ENCODE measurements at places on chromosomes 7 and 10.
A peak's percentile ranks its signal among the peaks of the same experiment; 100 is the strongest.

- no peak for DNase-seq
Measured at GRCh38 chr7:16463949-16464715, 1.4 kb downstream of the SOSTDC1 start.

GRCh38 chr7:131131746-131132431 is 195.8 kb upstream of the MKLN1 start:
- no peak for DNase-seq

DNA sequence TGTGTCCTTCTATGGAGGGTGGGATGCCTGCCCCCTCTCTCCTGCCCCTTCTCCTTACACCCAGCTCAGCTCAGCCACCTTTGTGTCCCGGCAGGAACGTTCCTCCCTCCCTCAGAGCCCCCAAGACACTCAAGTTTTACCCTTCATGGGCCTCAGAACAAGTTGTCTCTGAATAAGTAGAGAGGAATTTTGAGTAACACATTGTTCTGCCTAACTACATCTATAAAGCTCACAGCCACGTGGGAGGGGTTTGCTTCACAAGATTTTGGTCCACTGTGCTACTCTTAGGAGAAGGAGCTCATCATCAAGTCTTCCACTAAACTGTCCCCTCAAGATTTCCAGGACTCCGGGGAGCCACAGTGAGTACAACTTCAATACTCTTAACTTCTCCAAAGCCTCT is 51.6 kb upstream of the ZNF32 start:
- DNase-seq: no peak

DNA sequence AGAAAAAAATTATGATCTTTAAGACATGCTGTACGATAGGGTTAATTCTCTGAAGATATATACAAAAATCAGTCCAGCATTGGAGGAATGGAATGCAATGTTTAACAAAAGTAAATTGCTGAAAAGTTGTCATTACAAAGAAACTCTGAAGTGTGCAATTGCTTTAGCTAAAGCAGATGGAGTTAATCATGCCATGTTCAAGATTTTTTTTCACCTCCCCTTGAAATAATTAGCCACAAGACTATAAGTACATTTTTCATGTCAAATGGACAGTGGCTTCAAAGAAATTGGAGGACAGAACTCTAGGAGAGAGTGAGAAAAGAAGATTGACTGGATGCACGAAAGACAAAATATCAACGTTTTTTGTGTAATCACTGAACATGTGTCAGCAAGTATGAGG is 63.1 kb upstream of the MEOX2 start:
- peak; percentile 32 for DNase-seq

DNA sequence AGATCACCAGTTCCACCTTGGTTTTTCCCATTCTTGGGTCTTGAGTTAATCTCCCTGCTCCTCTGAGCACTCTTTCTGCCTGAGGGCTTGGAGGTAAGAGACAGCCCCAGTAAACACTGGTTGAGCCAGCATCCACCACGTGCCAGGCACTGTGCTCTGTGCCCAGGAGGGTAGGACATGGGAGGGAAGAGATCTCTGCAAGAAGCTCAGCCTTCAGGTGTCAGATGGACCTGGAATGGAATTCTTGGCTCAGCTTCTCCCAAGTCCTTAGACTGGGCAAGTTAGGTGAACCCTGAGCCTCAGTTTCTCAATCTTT is 2.5 kb downstream of the ZYX start:
- no peak for DNase-seq

DNA sequence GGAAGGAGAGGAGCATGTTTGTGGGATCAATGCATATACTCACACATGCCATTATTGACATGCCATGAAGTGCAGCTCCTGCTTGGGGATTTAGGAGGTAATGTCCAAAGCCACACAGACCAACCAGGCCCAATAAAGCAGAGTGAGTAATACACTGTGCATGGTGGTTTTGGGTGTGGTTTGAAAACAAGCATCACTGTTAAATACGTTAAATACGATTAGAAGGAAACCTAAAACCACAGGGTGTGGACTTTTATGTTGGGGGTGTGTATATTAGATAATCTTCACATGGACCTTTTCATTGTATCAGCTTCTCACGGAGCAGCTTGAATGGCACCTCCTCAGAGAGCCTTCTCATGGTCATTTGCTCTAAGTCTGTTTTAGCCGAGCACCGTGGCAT is 10.4 kb upstream of the EIF3A start:
- DNase-seq: peak; percentile 38

- no peak for DNase-seq
Measured at GRCh38 chr10:80259405-80259871, 30.0 kb downstream of the MAT1A start.

DNA sequence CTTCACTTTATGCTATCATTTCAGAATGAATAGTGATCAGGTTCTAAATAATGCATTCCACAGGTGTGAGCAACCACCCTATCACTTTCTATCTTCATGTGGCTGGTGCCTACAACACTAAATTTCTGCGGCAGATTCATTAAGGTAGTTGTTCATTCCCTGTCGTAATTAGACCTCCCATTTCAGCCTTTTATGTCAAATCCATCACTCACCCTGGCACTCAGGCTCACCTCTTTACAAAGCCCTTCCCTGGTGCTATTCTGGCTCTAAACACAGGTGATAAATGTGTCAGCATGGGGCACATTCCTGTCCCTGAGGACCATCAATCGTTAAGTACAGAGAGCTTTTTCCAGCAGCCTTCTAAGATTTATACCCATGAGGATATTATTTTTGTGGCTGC is 300.0 kb upstream of the C7orf33 start:
- no peak for DNase-seq

Data from GM04504 (cell line).